ENCODE measurements at places on chromosomes 4 and X. TPM values are rescaled to one million over a fixed set of nuclear protein-coding genes. Genes with fewer than 3 reads are reported as not detected.
A peak's percentile ranks its signal among the peaks of the same experiment; 100 is the strongest.

DNA sequence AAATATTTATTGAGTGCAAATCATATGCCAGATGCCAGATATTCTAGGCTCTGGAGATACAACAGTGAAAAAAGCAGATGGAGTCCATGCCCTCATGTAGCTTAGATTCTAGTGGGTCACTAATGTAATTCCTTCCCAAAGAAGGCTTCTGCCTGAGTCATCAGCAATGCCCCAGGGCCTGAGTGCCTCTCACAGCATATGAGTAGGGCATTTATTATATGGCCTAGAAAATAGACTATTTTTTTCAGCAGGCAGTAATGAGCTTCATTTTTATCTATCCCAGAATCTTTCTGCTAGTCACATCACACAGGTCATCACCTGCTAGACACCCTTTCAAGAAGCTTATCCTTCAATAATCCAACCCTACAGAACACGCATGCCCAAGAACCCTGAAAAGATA is 22.3 kb downstream of the TMEM31 start:
- no peak for DNase-seq

DNA sequence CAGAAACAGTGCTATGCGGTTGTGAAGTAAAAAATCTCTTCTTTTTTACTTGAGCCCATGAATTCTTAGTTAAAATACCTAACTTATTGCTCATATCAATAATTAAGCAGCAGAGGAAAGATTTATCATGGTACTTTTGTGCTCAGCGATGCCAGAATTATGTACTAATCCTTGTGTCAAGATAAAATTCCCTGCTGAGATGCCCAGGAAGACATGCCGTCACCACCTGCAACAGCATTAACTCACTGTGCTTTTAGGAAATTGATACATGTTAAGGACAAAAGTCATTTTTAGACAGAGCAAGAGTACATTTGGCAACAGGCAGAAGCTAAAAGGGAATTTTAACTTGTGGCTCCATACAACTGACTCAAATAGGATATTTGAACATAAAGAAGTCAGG is 138.9 kb downstream of the NPNT start:
- DNase-seq, result no peak

Gene FAM184B
- not detected for total RNA-seq

GRCh38 chrX:45806410-45807121 is 605.9 kb upstream of the DIPK2B start:
- peak; percentile 66 for DNase-seq

DNA sequence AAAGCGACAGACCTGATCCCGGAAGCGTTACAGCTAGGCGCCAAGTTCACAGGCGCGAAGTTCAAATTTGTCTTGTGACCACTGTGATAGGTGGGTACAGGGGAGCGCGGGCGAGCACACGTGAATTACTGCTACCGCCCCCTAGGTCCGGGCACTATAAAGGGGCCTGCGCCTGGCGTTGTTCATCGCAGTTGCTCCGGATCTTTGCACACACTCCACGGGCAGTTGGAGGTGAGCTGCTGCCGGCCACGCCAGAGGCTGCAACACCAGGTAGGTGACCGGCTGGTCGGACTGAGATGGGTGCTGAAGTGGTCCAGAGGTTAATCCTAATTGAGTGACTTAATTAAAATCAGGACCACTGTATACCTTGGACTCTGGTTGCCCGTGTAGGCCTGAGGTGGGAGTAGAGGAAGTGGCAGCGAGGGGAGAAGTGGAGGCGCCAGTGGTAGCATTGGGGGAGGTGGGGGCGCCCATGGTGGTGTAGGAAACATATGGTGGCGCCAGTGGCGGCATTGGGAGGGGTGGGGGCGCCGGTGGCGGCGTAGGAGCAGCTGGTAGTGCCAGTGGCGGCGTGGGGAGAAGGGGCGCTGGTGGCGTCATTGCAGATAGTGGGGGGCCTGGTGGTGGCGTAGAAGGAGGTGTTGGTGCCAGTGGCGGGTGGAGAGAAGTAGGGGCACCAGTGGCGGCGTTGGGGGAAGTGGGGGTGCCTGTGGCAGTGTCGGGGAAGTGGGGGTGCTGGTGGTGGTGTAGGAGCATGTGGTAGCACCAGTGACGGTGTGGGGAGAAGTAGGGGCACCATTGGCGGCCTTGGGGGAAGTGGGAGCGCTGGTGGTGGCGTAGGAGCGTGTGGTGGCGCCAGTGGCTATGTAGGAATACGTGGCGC is at the start of gene GCNA:
TSS of gene GCNA (plus strand) at position 185 of the 883 bp plus-strand sequence. CDS start 2,385 bp downstream, outside the sequence.
- no peak for DNase-seq

DNA sequence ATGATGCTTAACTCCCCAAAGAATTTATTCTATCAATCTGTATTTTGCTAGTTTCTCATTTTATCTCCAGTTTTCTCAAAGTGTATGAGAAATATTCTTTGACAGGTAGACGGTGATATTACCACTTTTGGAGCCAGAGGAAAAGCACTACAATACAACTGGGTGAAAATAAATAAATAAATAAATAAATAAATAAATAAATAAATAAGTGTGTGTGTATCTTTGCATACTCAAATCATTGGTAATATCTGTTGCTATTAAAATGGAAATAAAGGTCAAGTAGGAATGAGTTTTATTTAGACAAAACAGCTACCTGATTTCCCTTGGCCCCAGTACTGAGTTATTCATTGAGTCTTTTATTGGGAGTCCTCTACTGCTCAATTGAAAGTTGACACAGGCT is 114.3 kb downstream of the RBMX2 start:
- no peak for DNase-seq

Data from stomach (tissue), 19 donors.